Regular cardiac myocyte (primary cell): ENCODE measurements at places on chromosomes 12 and 14. TPM values are rescaled to one million over a fixed set of nuclear protein-coding genes. Genes with fewer than 3 reads are reported as not detected.

Gene GPR65
- 0.19 and 0.28 TPM in 2 replicates for total RNA-seq

Gene SIX1
- total RNA-seq: 0.38 and 0.56 TPM in 2 replicates

Gene DAO
- total RNA-seq: not detected in 2 replicates

Gene IL26
- total RNA-seq: under 0.01 TPM in 1 of 2 replicates, not detected in the other
